CMK (cell line): ENCODE measurements at places on chromosomes 16 and 17.

DNA sequence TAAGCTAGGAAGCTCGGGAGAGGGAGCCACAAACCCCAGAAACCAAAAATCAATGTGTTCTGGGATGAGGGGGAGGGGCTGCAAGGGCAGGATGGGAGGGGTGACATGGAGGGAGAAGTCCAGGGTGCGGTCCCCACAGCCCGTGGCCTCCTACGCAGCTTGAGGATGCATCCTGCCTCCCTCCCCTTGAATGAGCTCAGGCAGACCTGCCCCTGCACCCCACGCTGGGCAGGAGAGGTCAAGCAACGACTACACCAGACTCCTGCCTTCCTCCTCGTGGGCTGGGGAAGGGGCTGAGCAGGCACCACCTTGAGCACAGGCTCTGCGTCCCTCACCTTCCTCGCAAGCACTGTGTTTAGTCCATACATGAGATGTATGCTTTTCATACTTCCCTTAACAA lies 3.9 kb downstream of the ANKRD13B start:
- DNase-seq: no peak

DNA sequence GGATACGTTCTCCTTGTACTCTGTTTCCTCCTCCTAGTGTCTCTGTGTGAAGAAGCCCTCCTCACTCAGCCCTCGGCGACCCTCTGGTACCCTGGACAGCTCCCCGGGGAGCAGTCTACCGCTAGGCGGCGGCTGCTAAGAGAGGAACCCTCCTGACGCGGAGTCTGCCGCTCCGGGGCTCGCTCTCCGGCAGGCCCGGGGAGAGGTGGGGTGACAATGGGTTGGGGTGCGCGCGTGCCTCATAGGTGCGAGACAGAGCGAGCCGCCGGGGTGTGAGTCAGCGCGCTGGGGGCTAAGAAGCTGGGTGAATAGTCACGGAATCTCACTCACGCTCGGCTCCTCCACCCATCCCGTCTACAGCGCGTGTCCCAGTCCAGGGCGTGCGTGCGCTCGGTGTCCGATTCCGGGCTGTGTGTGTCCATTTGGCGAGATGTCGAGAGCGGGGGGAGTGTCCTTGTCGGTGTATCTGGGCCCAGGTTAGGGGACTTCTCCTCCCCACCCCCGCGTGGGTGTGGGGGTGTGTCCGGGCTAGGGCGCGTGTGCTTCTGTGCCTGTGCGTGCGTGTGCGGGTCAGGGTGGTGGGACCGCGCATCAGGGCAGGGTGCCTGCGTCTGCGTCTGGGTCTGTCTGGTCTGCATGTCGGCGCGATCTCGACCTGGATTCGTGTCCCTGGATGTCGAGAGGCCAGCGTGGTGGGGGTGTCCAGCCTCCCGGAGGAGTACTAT lies 577 bp upstream of the HS3ST2 start:
- DNase-seq: no peak

DNA sequence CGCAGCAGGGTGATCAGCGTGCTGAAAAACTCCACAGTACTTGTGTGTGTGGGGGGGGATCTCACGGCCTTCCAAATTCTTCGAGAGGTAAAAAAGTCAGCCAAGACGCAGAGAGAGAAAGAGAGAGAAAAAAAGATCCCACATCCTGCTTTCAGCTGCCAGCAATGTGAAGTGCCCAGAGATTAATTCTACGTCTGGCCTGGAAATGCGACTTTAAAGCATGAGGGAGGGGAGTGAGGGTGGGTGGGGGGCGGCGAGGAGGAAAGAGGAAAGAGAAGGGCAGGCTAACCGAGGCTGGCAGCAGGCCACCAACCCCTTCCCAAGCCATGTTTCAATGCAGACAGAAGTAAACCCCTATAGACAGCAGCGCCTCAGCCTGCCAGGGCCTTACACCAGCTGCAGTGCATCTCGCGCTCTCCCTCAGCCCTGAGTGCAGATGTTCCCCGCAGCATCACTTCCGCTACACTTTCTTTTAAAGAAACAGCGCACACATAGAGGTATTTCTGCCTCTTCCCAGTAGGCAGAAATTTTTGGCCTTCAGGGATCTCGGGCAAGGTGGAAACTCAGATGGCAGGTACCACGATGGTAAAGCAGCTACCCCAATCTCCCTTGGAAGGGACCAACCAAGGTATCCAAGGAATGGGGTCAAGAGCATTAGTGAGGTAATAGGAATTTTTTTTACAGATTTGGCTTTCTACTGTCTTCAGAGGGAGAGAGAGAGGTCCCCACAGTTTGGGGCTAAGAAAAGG lies 87.8 kb downstream of the SMG6 start:
- no peak for DNase-seq

- no peak for DNase-seq
These were observed 42.0 kb downstream of the PITPNM3 start for GRCh38 chr17:6514371-6514770.

GRCh38 chr16:67388191-67388590 lies 5.1 kb downstream of the TPPP3 start:
- no peak for DNase-seq

- DNase-seq: no peak
These were observed 22.6 kb upstream of the HOXB13 start for GRCh38 chr17:48751172-48751571.

DNA sequence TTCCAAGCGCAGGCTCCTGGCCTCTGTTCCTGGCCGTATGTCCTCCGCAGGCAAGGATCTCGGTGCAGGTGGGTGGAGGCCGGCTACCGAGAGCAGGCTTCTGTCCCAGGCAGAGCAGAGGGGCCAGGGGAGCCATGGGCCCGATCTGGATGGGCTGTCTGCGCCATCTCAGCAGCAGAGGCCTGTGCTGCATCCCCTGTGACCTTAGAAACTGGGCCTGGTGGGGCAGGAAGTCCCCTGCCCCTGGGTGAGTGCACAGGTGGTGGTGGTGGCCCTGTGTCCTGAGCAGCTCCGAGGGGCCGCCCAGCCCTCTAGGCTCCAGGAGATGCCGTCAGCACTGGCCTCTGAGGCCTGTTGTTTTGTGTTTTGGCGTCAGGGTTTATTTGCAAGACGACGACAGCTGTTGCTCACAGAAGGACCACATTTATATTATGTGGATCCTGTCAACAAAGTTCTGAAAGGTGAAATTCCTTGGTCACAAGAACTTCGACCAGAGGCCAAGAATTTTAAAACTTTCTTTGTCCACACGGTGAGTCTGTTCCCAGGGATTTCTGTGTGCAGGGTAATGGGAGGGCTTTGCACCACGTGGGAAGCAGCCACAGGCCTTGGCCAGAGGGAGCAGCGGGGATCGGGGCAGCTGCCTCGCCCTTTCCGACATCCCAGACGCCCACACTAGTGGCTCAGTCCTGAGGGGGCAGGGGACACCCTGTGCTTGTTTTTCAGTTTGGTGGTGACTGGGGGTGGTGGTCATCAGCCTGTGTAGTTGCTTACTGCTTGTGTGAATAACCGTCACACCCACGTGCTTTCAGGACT lies 59.1 kb downstream of the PDPK1 start:
- no peak for DNase-seq

DNA sequence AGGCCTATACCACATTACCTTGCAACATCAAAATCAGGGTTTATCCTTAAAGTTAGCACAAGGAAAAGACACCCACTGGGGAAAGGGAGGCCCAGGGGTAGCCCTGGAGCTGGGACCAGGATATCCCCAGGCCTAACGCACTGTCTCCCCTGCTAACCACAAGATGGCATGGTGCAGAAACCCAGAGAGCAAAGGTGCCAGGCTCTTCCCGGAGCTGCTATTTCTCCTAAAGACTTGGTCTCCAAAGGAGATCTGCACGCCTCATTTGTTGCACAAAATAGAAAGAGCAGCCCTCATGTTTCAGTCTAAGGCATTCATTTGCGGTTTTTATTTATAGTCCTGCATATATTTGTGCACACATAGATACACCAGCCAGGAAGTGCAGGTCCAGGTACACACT lies 408.6 kb downstream of the SOX9 start:
- no peak for DNase-seq

GRCh38 chr17:700504-701094 lies 14.0 kb downstream of the VPS53 start:
- DNase-seq: no peak

DNA sequence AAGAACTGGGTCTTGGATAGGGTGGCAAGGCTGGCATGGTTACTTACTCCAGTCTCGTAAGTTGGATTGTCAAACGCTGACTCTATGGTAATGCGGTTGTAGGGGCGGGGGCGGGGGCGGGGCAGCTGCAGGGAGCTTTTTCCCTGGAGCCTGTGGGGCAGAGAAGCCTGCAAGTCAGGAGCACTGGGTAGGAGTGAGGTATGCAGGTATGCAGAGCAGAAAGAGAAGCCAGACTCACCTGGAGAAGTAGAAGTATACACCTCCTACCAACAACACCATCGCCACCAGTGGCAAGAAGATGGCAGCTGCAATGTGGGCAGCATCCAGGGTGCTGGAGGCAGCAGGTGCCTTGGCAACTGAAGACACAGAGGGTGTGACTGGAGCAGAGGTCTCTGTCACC lies 4.8 kb upstream of the PHF12 start:
- no peak for DNase-seq

DNA sequence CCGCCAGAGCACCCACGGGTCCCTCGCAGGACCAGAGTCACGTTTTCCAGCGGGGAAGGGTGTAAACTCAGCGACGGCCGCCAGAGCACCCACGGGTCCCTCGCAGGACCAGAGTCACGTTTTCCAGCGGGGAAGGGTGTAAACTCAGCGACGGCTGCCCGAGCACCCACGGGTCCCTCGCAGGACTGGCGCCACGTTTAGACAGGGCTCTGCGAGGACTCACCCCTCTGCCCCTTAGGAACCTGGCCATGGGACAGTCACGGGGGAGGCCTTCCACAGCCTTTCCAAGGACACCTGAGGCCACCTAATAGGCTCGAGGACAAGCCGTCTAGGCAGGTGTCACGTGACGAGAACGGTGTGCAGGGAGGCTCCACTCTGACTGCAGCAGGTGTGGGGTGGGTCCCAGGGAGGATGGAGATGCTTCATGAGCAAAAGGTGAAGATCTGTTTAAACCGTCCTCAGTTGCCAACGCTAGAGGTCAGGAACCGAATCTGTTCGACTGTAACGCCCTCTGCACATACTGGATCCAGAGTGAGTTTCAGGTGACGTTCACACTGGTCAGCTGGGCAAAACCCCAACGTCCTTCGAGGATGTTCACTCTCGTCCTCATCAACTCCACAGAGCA lies 48.0 kb upstream of the METRNL start:
- no peak for DNase-seq

DNA sequence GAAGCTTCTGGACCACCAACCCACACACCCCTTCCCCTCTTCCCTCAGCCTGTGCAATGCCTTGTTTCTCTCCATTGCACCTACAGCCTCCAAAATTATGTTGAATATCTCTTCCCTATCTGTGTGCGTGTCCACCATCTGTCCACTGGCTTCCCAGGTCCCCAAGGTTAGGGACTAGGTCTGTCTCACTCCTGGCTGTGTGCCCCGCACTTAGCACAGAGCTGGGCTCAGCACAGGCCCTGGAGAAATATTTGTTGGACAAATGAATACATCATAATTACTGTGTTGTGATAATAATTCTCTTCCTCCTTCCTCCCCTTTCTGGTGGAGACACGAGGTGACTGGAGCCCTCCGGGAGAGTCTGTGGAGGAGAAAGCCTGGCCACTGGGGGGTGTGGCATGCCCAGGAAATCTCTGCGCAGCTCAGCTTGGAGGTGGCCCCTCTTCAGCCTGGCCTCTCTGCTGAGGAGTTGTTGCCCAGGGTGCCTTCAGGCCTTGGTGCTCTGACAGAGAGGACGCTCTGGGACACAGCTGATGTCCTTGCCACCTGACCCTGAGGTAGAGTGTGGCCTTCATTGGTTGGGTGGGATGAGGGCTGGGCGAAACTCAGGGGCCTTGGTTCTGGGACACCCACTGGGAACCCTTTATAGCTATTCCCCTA lies 3.3 kb upstream of the BRD7 start:
- DNase-seq: no peak

GRCh38 chr16:1297018-1297696 lies 12.3 kb upstream of the UBE2I start:
- DNase-seq: no peak

DNA sequence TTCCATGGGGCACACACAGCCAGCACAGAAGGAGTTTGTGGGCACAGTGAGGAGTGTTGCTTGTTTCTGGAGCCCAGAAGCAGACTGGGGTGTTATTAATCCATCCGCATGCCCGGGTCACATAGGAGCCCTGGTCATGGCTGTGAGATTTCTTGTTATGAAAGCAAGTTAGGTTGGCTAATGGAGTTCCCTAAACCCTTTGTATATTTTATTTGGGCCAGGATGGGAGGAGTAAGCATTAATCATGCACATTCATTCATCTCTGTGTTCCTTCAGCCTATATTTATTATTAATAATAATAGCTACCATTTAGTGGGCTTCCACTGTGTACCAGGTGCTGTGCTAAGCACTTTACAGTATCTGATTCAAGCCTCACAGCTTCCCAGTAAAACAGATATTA lies 200.6 kb upstream of the CDH5 start:
- DNase-seq: no peak

DNA sequence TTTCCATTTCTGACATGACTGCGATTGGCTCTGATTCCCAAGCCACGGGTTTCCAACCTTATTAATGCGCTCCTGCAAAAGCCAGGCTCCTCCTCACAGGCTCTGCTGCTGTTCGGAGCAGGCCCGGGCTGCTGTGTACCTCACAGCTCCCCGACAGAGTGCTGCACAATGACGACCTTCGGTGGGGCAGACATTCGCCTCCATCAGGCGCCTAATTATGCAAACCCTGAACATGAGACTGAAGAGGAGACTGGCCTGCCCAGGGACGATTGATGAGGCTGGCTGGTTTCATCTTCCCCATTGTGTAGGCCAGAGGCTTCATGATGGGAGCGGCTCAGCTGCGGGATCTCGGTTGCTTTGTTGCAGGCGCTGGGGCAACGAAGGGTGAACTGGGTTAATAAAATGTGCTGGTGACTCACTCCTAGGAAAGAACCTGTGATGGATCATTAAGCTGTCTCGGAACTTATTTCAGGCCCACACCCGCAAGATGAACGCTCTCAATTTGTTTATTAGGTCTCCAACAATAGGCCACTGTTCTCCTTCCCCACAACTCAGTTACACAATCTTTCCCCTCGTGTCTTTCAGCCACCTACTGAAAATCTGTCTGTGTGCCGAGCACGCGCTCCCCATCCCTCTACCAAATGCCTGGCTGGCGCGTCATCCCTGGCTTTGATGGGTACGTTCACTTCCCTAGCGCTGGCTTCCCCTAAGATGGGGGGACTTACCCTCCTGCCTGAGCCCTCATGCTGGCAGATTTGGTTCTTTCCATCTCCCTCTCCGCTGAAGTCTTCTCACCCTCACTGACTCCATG lies 27.2 kb upstream of the TOB1 start:
- no peak for DNase-seq

DNA sequence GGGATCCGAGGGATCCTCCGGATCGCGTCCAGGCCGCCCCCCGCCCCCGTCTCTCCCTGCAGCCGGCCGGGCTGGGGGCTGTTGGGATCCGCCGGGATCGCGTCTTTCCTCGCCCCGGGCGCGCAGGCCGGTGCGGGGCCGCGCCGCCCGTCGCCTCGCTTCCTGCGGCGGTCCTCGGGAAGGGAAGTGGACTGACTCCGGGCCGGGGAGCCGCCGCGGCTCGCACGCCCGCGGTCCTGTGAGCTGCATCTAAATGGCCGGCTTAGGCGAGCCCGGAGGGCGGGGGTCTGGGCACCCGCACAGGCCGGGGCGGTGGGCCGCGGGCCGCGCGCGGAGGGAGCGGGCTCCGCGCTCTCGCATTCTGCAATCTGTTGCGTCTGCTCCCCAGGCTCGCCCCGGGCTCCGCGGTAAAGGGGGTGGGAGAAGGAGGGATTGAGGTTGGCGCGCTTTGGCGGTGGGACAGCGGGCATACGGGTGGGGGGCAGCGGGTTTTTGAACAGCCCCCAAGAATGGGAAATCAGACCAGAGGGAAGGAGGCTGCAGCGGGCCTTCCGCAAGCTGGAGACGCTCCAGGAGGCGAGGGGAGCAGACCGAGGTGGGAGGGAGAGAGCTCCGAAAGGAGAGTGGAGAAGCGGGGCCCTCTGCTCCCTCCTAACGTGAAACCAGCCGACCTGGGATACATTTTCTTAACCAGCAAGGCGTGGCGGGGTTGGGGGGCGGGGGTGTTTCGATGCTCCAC lies 2.2 kb downstream of the TMEM132E start:
- no peak for DNase-seq
